ENCODE measurements at places on chromosomes 2 and 18.
A peak's percentile ranks its signal among the peaks of the same experiment; 100 is the strongest.

- no peak for DNase-seq
These were observed 1.7 kb downstream of the EVA1A start for GRCh38 chr2:75558786-75559679.

GRCh38 chr2:120858361-120859106, 122.9 kb downstream of the GLI2 start:
- no peak for DNase-seq

DNA sequence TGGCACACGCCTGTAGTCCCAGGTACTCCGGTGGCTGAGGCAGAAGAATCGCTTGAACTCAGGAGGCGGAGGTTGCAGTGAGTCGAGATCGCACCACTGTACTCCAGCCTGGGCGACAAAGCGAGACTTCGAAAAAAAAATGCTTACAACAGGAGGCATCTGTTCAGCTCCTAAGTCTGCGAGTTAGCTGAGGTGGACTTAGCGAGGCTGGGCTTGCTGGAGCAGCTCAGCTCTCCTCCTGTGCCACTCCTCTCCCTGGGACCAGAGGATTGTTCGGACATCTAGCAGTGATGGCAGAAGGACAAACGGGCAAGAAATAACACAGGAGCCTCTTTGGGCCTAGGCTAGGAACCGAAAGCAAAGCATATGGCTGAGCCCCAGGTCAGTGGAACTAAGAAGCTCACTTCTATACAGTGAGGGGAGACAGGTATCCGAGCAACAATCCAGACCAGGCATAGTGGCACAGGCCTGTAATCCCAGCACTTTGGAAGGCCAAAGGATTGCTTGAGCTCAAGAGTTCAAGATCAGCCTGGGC, 260.1 kb downstream of the GLI2 start:
- DNase-seq = no peak

DNA sequence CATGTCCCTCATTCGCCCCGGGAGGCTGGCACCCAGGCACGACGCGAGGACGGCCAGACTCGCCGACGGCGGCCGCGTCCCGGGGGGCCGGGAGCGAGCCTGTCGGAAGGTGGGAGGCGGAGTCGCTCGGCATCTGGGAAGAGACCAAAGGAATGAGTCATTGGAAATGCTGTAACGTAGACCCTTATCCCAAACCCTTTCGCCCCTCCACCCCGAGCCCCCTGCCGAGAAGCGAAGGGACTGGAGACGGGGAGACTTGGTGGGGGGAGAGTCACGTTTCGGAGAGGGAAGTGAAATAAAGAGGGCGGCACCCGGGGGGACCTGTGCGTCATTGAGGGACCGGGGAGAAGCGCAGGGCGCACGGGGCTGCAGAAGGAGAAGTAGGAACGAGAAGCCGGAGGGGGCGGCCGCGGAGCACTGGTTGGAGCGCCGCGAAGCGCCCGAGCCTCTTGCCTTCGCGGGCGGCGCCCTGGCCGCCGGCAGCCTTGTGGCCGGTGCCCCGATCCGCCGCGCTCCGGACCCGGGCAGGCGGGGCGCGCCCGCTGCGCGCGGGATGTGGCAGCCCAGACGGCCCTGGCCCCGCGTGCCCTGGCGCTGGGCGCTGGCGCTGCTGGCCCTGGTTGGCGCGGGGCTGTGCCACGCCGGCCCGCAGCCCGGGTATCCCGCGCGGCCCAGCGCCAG, at the start of gene EMILIN2:
EMILIN2 (plus strand) TSS at position 371 of the 681 bp plus-strand sequence; CDS start at position 554, 183 bp downstream.
- no peak for DNase-seq

- DNase-seq = peak; percentile 55
These were observed 764 bp downstream of the MBD2 start for GRCh38 chr18:54223568-54224241.

GRCh38 chr2:121555008-121555407, 24.3 kb downstream of the RNU4ATAC start:
- no peak for DNase-seq

DNA sequence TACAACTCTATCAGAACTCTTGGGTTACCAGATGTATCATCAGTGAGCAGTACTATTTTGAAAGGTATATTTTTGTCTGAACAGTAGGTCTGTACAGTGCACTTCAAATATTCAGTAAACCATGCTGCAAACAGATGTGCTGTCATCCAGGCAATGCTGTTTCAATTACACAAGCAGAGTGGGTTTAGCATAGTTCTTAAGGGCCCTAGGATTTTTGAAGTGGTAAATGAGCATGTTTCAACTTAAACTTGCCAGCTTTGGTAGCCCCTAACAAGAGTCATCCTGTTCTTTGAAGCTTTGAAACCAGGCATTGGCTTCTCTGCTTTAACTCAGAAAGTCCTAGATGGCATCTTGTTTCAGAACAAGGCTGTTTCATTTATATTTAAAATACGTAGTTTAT, 1519.9 kb downstream of the SUCLG1 start:
- DNase-seq = no peak

DNA sequence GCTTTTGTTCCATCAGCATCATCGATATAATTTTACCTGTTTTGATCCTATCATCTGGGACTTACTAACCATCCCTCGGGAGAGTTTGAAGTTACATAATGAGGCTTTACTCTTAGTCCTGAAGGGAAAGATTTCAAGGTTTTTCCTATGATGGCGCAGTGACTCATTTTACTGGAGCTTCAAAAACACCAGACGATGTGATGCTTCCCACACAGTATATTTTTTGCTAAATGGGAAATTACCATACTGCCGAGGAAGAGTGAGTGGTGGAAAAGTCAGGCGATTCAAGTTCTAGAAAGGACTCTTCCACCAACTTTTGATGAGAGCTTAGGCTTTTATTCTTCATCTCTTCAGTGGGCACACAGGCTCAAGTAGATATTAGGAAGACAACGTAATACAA, 44.6 kb upstream of the GCG start:
- DNase-seq = no peak

GRCh38 chr2:99634234-99634633, 144.4 kb upstream of the REV1 start:
- DNase-seq = no peak

DNA sequence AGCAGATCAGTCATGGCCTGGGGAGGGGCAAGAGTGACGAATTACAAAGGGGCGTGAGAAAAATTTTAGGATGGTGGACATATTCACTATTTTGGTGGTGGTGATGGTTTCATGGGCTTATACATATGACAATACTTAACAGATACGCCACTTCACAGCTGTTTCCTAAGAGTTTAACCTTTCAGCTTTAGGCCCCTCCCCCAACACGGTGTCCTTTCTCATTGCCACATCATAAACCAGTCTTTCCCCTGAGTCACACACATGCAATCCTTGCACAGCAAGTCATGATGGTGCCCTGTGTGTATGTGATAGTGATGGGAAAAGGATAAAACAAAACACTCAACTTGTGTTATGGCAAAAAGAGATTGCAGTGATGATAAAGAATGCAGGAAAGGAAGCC, 47.6 kb upstream of the IL1R1 start:
- DNase-seq = peak; percentile 38

DNA sequence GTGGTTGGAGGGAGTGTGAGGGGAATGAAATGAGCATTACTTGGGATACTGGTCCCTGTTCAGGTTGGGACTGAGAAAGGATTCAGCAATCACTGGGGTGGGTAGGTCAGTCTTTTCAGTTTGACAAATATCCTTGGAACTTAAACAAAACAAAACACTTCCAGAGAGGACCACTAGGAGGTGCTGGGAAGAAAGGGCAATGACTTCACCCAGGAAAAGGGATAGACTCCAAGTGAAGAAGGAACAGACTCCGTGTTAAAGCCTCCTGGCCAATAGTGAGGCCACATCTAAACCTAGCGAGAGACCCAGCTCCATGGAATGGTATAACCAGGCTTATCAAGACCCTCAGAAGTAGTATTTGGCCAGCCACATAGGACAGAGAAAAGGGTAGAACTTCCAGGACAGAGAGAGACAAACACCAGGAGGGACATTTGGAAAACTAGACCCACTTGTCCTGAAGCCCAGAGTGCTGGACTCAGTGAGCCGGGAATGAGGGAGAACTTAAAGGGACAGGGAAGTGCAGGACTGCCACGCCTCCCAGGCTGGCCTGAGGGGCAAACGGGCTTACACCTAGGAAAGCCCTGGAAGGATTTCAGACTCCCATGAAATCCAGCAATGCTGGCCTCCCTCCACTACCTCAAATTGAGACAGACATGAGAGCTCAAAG, 19.6 kb upstream of the KCNG3 start:
- DNase-seq = no peak

DNA sequence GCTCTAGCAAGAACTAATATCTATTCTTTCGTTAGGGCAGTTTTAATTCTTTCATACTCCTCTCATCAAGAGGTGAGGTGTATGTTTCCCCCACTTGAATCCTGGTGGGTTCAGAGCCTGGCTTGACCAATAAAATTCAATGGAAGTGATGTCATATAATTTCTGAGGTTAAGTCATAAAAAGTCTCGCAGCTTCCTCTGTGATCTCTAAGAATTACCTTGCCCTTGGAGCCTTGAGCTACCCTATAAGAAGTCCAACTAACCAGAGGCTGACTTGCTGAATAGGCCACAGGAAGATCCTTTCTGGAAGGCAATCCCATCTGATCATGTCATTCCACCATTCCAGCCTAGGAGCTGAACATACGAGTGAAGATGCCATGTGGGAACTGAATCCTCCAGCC, 26.1 kb upstream of the INO80D start:
- DNase-seq = no peak

DNA sequence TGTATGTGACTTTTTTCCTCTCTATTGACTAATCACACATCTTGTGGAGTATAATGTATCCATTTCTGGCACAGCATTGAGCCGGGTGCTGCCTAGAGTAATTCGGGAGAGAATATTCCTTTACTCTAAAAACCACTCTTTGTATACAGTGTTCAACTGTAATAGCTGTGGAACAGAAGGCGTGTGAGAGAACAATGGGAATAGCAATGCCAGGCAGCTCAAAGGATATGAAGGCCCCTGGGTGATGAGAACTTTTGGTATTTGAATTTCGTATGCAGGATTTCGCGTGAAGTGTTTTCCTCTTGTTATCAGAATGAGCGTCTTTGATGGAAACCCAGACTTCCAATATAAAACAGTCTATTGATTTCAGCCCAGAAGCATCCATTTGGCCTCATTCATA, 84.6 kb upstream of the MAP3K20 start:
- no peak for DNase-seq

GRCh38 chr2:216222650-216223352, 113.7 kb downstream of the XRCC5 start:
- DNase-seq = no peak

DNA sequence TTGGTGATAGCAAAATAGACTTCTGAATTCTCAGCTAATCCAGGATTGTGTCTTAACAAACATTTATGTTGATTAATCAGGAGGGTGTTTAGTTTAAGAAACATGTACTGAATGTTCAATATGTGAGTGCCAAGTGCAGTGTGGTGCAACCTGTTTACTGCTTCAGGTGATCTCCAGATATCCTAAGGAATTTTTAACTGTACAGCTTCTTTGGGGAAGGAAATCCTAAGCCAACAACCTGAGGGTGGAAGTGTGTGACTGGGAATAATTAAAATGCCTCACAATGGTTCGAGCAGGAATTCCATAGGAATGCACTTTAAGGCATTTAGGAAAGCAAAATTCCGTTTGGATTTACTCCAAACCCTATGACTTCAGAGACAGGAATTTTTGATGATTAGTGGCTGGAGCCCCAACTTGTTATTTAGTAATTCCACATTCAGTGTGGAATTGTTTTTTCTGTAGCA, 16.4 kb downstream of the CRIM1 start:
- no peak for DNase-seq

- no peak for DNase-seq
These were observed 20.9 kb upstream of the CCBE1 start for GRCh38 chr18:59718108-59718463.

GRCh38 chr2:53575721-53576124, 191.9 kb upstream of the CHAC2 start:
- DNase-seq = no peak

GRCh38 chr2:45821558-45822271, 170.2 kb downstream of the PRKCE start:
- DNase-seq = no peak

- DNase-seq = no peak
These were observed 104.5 kb downstream of the OSBPL6 start for GRCh38 chr2:178298785-178299212.

DNA sequence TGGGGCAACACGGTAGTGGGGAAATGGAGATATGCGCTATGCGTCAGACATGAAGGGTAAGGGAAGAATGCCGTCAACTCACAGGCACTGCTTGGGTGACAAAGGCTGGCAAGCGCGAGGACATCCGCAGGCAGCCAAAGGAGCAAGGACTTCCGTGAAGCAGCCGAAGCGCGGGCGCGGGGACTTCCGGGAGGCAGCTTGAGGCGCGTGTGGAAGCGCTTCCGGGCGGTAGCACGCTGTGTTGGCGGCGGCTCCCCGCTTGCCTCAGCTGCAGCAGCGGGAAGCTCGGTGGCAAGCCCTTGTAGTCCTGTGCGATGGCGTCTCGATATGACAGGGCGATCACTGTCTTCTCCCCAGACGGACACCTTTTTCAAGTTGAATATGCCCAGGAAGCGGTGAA, at the start of gene PSMA8:
PSMA8 (plus strand) TSS at position 218 of the 400 bp plus-strand sequence; CDS start at position 315, 97 bp downstream.
- DNase-seq = peak; percentile 14
